ENCODE measurements at places on chromosomes 4 and X.

DNA sequence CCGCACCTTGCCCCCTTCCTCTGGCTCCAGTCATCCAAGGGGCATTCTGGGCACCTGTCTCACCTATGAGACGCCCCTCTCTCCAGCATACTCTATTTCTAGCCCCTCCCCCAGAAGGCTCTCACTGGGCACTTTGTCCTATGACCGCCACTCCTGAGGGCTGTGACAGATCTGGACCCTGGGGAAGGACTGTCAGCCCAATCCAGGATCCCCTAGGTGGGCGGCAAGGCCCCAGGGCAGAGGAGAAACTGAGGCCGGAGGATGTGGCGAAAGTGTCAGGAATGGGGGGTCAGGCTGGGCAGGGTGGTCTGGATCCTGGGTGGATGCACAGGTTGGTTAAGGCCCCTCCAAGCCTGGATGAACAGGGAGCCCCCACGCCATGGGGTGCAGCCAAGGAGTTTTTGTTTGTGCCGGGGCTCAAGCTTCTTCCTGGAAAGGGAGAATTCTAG is 16.2 kb upstream of the NAT8L start:
- no peak for DNase-seq

GRCh38 chr4:108337923-108338322 is 169.2 kb upstream of the LEF1 start:
- DNase-seq = peak; percentile 55

DNA sequence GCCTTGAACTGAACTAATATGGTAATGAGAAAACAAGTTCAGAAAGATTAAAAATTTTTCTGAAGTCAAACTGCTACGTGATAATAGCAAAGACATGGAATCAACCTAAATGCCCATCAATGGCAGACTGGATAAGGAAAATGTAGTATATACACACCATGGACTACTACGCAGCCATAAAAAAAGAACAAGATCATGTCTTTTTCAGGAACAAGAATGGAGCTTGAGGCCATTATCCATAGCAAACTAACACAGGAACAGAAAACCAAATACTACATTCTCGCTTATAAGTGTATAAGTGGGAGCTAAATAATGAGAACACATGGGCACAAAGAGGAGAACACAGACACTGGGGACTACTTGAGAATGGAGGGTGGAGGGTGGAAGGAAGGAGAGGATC is 4.3 kb upstream of the RPS3A start:
- no peak for DNase-seq

DNA sequence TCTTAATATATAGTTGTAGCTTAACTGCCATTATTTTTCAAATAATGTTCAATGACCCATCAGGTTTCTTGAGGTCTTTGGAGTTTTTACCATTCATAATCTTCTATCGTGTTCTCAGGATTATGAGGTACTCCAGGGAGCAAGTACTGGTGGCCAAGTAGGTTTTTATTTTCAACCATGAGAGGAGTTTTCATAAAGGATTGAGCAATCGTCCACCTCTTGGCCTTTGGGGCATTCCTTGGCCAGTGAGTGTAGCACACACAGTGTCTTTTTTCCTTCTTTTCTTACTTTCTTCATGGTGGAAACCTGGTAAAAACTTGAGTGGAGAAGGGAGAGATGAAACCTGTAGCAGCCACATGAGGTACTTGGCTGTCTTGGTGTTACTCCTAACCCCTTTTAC is 567.0 kb upstream of the NR3C2 start:
- DNase-seq = peak; percentile 50

DNA sequence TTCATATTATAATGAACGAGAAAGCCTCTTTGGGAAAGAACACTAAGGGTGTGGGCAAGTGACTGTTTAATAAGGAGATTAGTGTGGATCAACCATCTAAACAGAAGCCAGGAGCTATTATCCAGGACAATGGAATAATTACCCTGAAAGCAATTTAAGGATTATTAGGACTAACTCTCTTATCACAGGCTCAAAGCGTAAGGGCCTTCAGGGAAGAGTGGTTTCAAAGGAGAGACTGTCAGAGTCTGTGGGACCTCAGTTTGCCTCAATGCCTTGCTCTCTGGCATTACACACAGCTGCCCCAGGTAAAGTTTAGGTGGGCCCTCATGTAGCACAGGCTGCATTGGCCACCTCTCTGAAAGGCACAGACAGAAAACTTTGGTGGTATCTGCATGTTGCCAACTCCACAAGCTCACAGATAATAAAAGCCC is 717.2 kb upstream of the ADGRL3 start:
- no peak for DNase-seq

GRCh38 chr4:20376070-20376469 is 124.4 kb downstream of the SLIT2 start:
- no peak for DNase-seq
